GM12864 (cell line): ENCODE measurements at places on chromosomes 3 and 15.

- no peak for DNase-seq
Observed at GRCh38 chr3:159239059-159239458, 437.2 kb downstream of the MFSD1 start.

- no peak for DNase-seq
Observed at GRCh38 chr15:72474466-72474911, 359 bp downstream of the ARIH1 start.

DNA sequence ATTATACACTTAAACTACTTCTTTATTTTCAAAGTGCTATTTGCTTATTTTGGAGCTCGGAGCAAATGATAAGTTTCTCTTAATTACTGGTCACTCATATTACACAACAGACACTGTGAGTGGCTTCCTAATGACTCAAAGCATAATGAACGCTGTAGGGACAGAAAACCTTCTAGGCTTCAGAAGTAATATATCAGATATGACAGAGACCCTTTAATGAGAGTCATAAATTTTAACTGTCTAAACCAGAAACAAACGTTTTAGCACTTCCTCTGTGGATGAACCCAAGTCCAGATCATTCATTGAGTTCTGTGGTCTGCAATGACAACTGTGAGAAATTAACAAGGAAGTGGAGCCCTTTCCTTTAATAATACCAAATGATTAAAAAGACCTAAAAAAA is 66.6 kb downstream of the ARPP21 start:
- no peak for DNase-seq

GRCh38 chr15:89364741-89365450 is 30.3 kb upstream of the POLG start:
- DNase-seq: no peak

- no peak for DNase-seq
Observed at GRCh38 chr3:106397006-106397405, 528.2 kb upstream of the CBLB start.

GRCh38 chr3:12409684-12410596 is 74.3 kb upstream of the TSEN2 start:
- no peak for DNase-seq

DNA sequence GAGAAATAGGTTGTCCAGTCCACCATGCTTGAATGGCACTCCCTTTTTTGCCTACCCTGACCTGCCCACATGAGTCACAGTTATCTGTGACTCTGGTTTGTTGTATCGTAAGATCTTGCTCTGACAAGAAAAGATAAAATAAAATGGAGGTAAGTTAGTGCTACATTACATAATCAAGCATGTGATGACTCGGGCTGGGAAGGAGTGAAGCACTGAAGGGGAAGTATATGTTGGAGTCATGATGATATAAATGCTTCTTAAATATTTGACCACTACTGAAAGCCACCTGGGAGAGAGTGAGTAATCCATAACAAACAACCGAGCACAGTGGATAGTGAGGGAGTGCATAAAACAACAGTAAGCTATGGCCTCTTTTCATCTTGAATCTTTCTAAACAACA is 124.4 kb downstream of the SHOX2 start:
- no peak for DNase-seq

- DNase-seq: no peak
Observed at GRCh38 chr3:164018500-164018899, 1059.8 kb downstream of the SI start.

DNA sequence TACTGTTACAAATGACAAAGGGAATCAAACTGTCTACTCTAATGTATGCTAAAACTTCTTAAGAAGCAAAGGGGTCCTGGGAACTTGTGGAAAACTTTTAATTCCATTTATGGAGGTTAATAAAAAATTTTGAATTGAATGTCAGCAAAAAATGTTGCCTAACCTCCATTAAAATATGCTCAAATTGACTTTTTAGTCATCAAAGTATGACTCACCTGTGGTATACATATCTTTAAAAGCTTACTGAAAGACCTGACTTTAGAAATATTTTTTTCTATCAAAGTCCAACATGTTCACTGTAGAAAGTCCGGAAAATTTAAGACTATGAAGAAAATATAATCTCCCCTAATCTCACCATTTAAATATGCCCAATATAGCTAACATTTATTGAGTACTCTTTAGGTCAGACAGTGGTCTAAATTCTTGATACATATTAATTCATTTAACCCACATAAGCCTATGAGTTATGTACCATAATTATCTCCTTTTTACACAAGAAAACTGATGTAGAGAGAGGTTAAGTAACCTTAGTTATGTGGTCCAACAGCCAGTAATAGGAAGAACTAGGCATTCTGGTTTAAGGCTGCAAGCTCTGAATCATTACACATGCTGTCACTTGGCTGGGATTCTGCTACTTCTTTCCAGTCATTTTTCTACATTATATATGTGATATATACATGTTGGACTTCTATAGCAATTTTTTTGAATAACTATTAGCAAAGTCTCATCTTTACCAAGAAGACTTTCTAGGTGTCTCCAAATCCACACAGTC is 83.6 kb downstream of the PDZRN3 start:
- no peak for DNase-seq

DNA sequence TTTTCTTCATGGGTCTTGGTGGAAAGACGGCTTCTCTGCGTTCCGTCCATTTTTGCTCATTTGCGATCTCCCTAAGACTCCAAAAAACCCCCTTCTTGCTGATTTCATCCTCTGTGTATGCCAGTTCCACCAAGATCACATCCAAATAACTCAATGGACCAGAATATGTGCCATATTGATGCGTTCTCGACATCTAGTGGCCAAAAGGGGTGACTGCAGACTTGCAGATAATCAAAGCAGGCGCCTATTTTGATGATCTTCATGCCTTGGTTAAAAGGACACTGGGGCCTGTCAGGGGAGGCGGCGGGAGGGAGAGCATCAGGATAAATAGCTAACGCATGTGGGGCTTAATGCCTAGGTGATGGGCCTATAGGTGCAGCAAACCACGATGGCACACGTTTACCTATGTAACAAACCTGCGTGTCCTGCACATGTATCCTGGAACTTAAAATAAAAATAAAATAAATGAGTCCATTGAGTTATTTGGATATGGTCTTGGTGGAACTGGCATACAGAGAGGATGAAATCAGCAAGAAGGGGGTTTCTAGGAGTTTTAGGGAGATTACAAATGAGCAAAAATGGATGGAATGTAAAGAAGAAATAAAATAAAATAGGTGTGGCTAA is 104.2 kb upstream of the RAD18 start:
- DNase-seq: peak; percentile 31

DNA sequence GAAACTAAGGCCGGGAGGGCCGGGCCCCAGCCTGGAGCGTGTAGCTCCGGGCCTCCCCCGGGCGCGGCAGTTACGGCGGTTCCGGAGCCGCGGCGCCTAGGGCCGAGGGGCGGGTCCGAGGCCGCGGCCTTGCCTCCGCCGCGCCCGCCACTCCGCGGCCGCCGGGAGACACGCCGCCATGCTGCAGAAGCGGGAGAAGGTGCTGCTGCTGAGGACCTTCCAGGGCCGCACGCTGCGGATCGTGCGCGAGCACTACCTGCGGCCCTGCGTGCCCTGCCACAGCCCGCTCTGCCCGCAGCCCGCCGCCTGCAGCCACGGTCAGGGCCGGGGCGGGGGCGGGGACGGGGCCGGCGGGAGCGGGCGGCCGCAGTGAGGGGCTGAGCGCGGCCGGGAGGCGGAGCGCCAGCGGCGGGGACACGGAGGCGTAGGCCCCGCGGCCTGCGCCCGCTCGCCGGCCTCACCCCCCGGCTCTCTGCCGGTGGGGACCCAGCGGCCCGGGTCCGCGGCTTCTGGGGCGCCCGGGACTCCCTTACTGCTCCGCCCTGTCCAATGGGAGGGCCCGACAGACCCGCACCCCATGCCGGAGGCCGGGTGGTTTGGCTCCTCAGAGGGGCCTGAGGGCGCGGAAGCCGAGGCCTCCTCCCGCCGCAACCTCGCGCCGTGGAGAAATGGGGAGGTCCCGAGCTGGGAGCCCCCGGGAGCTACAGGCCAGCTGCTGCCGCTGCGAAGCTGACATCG is at the start of gene DIS3L:
DIS3L (plus strand) TSS at position 150 of the 738 bp plus-strand sequence; CDS start at position 179, 29 bp downstream.
- no peak for DNase-seq

DNA sequence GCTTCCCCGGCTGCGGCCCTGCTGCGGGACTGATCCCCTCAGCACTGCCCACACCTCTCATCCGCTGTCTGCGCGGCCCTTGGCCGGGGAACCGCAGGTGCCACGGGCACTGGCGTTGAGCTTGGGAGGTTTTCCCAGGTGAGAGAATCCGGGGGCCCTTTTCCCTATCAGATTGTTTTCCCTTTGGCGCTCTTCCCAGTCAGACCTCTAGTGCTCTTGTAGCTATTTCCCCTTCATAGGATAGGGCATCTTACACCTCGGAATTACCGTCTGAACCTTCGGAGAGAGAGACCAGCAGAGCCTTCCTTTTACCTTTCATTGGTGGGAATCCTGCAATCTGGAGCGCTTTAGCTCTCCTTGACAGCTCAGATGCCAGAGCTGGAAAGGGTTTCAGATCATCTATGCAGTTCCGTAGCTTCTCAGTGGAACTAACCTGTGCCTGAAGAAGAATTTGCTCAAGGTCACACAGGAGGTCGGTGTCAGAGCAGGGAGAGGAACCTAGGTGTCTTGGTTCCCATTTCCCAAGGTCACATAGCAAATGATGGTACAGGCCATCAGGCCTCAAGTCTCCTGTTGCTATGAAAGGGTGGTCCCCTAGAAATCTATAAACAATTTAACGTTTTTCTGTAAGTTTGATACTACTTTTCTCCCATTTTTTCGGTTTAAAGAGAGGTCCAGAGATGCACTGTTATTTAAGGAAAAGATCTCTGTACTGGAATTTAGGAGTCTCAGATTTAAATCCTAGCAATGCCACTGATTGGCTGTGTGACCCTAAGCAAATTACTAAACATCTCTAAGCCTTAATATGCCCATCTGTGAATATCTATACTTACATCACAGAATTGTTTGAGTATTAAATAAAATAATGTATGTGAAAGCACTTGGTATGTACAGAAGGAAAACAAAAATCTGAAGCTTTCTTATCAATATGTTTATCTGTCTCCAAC is 916 bp downstream of the IDH3A start:
- DNase-seq: no peak

DNA sequence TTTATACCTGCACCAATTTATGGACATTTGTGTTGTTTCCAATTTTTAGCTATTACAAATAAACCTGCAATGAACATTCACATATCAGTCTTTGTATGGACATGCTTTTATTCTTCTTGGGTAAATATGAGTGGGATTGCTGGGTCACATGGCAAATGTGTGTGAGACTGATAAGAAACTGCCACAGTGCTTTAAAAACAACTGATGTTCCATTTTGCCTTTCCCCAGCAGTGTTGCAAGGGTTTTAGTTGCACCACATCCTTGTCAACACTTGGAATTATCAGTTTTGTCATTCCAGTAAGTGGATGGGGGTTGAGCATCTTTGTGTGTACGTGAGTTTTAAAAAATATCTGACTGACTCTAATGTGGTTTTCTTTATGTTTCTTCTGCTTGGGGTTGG is 191.2 kb downstream of the PLCL2 start:
- DNase-seq: no peak

GRCh38 chr15:52019394-52020220 is 588 bp downstream of the MAPK6 start:
- no peak for DNase-seq

- no peak for DNase-seq
Observed at GRCh38 chr3:9222956-9223639, 26.3 kb downstream of the SRGAP3 start.

GRCh38 chr3:121836481-121836880 is 1.5 kb downstream of the EAF2 start:
- DNase-seq: no peak
